Progenitor cell of endocrine pancreas (in vitro differentiated cells): ENCODE measurements at places on chromosomes 2 and 18.

GRCh38 chr2:140348826-140349225 is 1568.6 kb upstream of the NXPH2 start:
- no peak for DNase-seq

GRCh38 chr2:222813177-222813843 is 47.5 kb upstream of the ACSL3 start:
- DNase-seq, result no peak

DNA sequence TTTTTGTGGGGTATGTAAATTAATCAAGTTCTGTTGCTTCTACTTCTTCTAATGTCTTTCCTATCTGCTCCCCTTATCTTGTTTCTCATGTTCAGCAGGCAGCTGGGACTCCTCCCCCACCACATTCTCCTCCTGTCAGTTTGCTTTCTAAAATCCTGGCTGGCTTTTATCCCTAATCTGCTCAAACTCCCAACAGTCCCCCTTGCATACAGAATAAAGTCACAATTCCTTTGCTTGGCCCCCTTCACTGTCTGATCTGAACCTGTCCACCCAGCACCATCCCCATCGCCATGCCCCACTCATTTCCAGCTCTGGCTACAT is 2.2 kb downstream of the CFAP221 start:
- DNase-seq, result no peak

DNA sequence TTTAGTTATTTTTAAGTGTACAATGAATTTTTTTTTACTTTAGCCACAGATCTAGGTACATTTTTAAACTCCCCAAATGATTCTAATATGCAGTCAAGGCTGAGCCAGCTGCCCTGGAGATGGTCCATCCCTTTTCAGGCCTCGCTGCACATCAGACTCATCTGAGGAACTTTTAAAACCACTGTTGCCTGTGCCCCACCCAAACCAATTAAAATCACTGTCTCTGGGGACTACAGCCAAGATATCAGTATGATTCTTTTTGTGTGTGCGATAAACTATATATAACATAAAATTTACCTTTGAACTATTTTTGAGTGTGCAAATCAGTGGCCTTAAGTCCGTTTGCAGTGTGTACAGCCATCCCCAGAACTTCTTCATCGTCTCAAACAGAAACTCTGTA is 9.1 kb upstream of the MALT1 start:
- no peak for DNase-seq

DNA sequence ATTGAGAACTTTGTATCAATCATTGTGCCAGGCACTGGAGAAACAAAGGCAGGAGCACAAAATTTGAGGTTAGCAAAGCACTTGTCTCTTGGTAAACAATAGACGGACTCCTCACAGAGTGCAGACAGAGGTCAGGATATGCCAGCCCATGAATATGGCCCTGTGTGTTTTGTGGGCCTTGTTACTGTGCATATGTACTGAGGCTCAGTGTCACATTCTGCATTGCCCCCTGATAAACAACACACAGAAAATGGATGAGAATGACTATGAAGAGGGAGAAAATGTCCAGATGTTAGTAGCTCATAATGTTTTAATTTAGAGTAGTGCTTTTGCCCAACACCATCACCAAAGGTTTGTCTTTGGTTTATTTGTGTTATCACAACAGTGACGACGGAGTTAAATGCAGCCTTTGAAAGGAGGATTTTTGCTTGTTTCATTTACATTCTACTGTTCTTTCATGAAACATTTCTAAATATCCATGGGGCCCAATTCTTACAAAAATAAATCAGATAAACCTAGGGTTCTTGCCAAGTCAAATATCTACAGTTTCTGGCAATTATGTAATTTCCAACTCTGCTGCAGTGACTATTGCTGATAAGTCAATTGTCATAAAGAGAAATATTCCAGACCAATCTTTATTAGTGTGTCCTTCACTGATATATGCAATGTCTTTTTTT is 14.6 kb upstream of the NT5C1B start:
- no peak for DNase-seq

DNA sequence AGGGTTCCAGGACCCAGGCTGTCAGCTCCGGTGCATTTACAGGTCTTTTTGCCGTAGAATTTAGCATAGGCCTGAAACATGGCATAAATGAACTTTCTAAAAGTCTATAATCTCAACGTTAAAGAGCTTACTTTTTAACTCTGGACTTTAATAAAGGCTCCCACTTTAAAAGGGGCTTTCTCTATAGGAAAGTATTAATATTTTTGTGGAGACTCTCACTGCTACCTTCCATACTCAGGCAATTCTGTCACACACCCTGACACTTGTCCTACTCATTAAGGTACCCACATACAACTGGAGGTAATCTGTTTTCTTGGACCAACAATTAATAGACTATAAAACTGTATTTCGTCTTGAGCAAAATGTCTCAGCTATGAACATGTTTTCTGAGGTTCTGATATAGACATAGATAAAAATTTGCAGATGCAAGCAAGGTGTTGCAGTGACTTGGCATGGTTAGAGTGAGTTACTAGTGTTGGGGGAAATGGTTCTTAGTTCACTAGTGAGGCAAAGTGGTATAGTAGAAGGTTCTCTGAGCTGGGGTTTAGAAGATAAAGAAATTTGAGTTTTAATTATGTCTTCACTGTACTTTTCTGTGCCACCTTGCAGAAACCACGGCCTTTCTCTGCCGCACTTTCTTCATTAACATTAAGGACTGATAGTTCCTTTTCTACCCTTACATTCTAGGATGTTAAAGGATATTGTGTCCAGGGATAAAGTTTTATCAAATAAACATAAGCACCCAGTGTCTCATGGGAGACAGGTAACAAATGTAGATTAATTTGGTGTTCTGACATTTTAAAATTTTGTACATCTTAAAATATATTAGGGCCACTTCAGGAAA is 10.8 kb upstream of the NR4A2 start:
- DNase-seq, result no peak

GRCh38 chr2:22952656-22953225 is 432.2 kb upstream of the KLHL29 start:
- DNase-seq, result no peak

DNA sequence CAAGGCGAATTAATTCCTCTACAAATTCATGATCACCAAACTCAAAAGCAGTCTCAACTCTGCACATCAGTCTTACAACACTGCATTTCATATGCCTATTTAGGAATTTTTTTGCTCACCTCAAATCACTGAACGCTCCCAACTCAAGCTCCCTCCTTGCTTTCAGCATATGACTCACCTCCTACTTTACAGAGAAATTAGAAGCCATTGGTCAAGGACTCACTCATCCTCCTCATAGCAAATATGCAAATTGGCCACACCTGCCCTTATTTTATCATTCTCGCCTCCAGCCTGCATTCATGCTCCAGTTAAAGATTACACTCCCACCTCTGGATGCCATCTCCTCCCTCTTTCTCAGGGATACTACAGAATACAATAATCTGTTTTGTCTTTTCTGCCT is 148.8 kb downstream of the MBD2 start:
- DNase-seq, result no peak

DNA sequence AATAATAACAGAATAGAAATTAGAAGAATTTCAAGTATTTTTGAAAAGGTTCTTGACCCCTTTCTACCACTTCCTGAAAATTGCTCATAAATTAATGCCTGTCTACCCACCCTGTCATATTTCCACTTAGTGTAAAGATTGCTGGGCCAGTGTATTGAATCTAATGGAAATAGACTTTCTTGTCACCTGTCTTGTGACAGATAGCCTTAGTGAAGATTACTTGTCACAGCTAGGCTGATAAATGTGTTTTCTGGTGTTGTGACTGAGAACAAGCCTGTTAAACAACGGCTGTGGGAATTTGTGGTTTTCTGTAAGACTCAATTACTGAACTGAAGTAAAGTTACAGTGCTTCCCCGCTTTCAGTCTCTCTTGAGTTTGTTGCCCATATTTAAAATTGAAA is 37.0 kb downstream of the PIK3C3 start:
- DNase-seq, result no peak

DNA sequence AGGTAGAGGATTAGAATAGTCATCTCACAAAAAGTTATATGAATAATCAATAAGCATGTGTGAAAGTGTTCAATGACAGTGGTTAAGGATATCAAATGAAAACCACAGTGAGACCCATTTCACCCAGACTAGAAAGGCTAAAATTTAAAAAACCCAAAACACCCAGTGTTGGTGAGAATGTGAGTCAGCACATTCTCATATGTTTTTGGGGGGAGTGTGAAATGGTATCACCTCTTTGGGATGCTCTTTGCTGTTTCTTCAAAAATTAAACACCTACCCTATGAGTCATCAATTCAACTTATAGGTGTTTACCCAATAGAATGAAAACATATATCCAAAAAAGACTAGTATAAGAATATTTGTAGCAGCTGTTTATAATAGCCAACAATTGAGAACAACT is 69.8 kb downstream of the MAP3K20 start:
- no peak for DNase-seq

- DNase-seq, result no peak
Measured at GRCh38 chr18:23927821-23928746, 86.5 kb upstream of the TTC39C start.

GRCh38 chr2:27870724-27871123 is 19.5 kb downstream of the RBKS start:
- no peak for DNase-seq

DNA sequence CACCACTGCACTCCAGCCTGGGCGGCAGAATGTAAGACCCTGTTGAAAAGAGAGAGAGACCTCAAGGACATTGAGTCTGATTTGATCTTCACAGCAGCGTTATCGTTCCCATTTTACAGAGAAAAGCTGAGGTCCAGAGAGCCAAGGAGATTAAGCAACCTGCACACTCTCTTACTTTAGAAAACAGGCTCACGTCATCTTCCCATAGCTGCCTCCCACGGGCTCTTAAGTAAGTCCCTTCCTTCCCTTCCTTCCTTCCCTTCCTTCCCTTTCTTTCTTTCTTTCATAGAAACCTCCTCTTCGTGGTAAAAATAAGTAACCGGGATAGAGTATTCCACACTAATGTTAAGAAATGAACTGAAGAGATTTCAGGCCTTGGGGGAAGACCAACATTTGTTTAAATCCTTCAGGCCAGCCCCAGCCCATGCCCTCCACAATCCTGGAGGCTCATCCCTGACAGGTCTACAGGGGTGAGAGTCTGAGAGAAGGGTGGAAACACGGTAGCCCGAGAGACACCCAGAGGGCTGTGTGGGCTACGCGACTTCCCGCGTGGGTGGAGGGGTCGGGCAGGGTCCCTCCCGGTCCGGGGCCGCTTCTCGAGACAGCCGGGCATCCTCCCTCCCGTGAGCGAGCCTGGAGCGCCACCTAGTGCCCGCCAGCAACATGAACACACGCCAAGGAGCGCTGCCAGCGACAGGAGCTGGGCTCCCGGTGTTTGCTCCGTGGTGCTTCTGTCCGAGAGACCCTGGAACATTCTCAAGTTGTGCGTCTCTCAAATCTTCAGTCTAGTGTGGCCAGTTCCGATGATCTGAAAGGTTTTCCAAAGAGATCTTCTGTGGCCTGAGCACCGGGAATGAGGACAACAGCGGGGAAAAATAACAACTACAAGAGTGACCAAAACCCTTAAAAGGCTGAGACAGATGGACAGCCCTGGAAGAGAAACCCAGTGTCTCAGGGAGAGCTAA is 160.3 kb downstream of the INO80D start:
- DNase-seq, result peak; percentile 69

DNA sequence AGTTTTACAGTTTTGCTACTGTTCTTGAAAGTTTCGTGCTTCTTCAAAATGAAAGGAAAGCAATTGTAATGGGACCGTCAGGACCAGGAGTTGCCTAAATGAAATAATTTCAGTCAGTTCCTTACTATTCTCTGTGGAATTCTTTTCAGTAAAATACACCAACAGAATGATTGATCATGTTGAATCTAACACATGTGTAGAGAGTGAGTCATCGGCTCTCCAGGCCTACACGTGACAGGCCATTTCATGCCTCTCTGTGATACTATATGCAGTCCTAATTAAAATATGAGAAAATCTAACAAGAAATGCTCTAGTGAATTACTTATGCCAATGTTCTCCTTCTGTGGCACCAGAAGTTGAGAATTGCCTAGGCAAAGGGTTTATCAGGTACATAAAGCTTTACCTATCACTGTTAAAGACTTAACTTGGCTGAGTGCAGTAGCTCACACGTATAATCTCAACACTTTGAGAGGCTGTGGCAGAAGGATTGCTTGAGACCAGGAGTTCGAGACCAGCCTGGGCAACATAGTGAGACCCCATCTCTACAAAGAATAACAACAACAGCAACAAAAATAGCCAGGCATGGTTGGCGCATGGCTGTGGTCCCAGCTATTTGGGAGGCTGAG is 199.4 kb downstream of the LRRTM1 start:
- DNase-seq, result no peak

DNA sequence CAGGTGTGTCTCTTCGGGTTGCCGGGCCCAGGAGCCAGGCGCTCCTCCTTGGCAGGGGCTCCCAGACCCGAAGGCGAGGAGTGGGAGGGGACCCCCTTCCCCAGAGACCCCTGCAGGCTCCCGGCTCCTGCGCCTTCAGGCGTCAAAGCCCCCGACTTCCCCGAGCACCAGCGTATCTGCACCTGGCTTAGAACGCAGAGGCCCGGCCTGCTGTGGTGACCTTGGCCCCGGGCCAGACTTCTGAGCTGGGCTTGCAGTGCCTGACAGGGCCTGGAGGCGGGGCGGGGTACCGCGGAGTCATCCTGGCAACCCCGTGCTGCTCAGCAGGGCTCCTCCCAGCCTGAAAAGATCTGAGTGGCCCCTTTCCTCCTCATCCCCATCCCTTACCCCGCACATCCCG is 27.0 kb downstream of the SKA1 start:
- no peak for DNase-seq

DNA sequence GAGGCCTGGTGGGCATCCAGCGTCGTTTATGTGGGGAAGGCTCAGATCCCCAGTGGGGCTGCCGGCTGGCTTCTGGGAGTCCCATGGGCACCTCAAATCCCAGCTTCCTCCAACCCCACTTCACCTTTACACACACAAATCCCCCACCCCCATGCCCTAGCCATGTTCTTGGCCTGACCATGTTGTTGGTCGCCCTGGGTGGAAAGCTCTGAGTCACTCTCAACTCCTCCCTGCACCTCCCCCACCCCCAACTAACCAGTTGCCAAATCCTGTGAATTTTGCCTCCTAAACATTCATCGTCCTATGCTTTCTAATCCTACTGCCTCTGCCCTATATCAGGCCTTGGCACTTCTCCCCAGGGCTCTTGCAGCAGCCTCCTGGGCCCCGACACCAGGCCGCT is 6.4 kb downstream of the TNS1 start:
- DNase-seq, result no peak

GRCh38 chr2:10399358-10399757 is 48.8 kb downstream of the ODC1 start:
- DNase-seq, result no peak

DNA sequence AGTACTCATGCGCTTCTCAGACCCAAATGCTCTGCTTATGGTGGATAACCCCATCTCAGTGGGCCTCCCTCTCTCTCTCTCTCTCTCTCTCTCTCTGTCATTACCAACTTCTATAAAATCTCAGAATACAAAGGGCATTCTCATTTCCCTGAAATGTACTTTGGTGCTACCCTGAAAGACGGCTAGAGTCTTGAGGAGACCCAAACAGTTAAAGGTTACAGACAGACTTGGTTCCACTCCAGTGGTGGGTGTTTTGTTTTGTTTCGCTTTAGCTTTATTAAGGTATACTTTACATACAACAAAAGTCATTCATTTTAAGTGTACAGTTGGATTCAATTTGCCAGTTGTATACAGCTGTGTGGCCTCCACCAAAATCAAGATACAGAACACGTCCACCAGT is 60.9 kb downstream of the BCL11A start:
- DNase-seq, result no peak
